Glomerular endothelial cell (primary cell): ENCODE measurements at places on chromosomes 12 and 14. TPM values are rescaled to one million over a fixed set of nuclear protein-coding genes. Genes with fewer than 3 reads are reported as not detected.

DNA sequence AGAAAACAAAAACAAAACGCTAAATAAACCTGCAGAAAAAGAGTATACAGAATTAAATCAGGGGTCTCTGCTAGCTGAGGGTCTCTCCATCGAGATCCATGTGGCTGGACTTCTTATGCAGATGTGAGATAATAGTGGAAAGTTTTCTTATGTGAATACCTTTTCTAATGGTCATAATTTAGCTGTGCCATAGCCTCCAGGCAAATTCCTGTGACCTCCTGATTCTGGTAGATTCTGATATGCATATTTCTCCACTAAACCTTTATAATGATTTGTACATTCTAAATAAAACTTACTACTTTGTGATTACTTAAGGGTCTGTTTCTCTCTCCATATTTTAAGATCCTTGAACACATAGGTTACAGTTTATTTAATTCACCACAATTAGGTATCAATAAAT lies 1002.6 kb downstream of the GALC start:
- no peak for DNase-seq

GRCh38 chr14:70821584-70822529 lies 12.5 kb upstream of the MAP3K9 start:
- DNase-seq: no peak

- no peak for DNase-seq
Observed at GRCh38 chr12:96197503-96198272, 3.5 kb downstream of the ELK3 start.

DNA sequence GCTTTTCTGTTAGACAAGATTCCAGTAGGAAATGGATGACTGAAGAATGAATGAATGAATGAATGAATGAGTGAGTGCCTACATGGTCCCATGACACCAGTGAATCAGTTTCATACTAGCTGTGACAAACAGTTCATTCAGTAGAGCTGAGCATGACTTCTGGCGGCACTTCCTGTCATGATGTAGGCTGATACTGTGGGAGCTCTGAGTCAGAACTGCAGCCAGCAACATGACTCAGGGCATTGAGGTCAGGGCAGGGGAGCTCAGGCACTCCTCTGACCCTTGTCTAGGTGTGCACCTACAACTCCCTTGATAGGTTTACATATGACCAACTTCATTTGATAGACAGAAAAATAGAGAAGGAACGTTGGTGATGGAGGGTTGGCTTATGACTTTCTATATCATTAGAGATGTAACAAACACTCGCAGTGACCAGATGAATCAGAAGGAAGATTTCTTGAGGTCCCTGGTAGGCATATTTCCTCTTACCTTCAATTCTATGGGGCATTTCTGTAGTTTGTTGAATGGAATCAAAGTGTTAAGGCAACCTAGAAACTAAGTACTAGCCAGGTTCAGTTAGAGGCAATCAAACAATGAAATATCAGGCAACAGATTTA lies 139.3 kb upstream of the ARHGAP5 start:
- no peak for DNase-seq

DNA sequence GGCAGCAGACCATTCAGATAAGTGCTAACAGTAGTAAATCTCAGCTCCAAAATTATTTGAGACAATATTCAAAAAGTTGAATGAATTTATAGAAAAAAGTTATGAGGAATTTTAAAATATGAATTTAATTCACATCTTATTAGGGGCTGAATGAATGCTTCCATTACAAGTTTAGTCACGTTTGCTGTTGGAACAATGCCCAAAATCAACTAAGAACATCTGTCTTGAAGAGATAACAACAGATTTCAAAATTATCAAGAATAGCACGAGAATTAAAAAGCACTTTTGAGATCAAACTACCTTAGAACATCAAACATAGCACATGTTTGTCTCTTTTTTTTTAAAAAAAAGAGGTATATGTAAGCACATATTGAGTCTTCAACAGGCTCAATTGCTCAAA lies 115.4 kb upstream of the PPFIA2 start:
- no peak for DNase-seq

GRCh38 chr14:29310757-29311156 lies 544.2 kb downstream of the FOXG1 start:
- no peak for DNase-seq

The NGB gene
- total RNA-seq: not detected in 2 replicates
